CD8-positive, alpha-beta T cell (primary cell): ENCODE measurements at places on chromosomes 1 and 21. TPM values are rescaled to one million over a fixed set of nuclear protein-coding genes. Genes with fewer than 3 reads are reported as not detected.

The IARS2 gene
- total RNA-seq = 14.4 TPM

The VPS72 gene
- 12.1 TPM for total RNA-seq

The RWDD3 gene
- 14.9 TPM for total RNA-seq

The PTPN22 gene
- total RNA-seq = 52.4 TPM

- DNase-seq = no peak
These were observed 62.6 kb downstream of the ZBTB18 start for GRCh38 chr1:244113532-244114320.

DNA sequence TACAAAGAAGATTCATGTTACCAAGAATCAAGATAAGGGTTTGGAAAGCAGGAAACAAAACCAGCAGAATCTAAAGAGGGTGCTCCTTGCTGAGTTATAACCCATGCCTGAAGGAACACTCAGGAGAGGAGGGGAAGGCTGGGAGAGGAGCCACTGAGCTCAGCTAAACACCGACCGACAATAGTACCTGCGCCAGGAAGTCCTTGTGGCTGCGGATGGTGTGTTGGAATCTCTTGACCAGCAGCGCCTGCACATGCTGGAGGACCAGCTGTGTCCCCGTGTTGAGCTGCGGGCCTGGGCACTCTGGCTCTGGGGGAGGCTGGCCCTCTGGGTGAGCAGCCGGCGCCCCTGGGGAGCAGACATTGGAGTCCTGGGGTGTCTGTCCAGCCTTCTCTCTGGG lies 89.4 kb downstream of the ABCA4 start:
- no peak for DNase-seq

DNA sequence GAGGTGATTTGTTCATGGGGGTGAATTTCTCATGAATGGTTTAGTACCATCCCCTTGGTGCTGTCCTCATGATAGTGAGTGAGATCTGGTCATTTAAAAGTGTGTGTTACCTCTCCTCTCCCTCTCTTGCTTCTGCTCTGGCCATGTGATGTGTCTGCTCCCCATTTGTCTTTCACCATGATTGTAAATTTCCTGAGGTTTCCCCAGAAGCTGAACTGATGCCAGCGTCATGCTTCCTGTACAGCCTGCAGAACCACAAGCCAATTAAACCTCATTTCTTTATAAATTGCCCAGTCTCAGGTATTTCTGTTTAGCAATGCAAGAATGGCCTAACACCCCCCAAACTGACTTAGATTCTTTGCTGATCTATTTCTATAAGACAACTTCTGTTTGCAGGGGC lies 249.4 kb upstream of the B3GALT2 start:
- DNase-seq = no peak

- DNase-seq = no peak
These were observed 2.8 kb downstream of the TNFRSF8 start for GRCh38 chr1:12065872-12066271.
